ENCODE measurements at places on chromosomes 2 and 18.

DNA sequence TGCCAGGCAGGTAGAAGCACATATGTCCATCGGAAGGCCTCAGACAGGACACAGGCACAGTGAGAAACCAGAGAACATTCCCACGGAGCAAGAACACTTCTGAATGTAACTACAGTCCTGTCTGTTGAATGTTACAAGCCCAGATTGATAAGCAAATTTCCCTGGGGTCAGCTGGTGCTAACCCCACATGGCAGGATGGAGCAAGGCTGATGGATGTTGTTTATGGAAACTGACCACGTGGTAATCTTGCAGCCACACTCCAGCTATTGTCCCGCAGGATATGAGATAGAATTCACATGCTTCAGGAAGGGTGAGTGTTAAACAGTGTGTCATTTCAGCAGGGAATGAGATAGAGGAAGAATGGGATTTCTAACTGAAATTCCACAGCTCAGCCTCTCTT, 138.8 kb upstream of the COPS8 start:
- DNase-seq = no peak

DNA sequence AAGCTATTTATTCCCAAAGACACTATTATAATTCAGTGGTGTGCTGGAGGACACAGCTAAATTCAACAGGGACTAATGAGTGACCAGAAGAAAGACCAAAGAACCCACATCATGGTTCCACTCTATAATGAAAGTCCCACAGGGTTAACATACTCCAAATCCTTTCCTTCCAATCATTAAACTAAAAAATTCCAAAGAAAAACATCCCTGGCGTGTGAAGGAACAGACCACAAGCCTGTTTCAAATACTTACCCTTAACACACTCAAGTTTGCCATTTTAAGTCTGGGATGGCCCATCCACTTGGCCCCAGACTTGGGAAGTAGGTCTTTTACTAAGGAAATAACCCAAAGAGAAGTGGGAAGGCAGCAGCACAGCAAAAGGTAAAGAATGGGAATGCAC, 150.1 kb upstream of the CCDC150 start:
- no peak for DNase-seq

GRCh38 chr2:234843411-234843810, 108.4 kb upstream of the SH3BP4 start:
- no peak for DNase-seq

DNA sequence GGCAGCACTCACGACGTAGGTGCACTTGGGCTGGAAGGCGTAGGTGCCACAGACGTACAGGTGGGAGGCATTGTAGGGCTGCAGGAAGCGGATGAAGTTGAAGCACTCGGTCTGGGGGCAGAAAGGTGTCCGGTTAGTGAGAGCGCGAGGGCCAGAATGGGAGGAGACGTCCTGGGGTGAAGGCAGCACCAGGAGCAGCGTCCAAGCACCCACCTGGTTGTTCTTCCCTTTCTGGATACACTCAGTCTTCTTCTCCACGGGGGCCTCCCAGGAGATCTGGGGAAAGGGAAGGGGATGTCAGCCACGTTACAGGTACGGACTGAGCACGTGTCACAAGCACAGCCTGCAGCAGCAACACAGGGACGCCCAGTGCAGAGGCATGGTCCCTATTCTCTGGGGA, 4.2 kb downstream of the SEMA4C start:
- no peak for DNase-seq

- no peak for DNase-seq
Measured at GRCh38 chr2:152682663-152683062, 34.6 kb downstream of the PRPF40A start.

DNA sequence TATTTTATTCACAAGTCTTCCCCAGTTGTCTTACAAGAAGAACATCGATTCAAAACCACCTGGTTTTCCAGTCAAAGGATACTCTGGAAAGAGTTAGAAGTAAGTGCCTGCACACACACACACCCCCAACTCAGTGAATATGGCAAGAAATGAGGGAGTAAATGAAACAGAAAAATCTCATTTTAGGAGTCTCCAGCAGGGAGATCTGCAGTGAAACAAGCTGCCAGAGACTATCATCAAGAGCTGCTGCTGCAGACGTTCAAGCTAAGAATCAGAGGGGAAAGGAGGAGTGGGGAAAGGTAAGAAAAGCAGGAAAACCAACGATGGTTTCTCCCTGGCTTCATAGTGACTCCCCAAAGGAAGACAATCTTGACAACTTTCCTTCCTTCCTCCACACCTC, 2.4 kb downstream of the ALK start:
- DNase-seq = no peak

- no peak for DNase-seq
Measured at GRCh38 chr2:98396745-98397355, 47.8 kb upstream of the INPP4A start.

GRCh38 chr2:143329288-143329687, 200.1 kb downstream of the ARHGAP15 start:
- no peak for DNase-seq

- DNase-seq = no peak
Measured at GRCh38 chr2:222297600-222297935, 1.2 kb downstream of the PAX3 start.

- DNase-seq = no peak
Measured at GRCh38 chr2:4895371-4895770, 796.8 kb upstream of the SOX11 start.

DNA sequence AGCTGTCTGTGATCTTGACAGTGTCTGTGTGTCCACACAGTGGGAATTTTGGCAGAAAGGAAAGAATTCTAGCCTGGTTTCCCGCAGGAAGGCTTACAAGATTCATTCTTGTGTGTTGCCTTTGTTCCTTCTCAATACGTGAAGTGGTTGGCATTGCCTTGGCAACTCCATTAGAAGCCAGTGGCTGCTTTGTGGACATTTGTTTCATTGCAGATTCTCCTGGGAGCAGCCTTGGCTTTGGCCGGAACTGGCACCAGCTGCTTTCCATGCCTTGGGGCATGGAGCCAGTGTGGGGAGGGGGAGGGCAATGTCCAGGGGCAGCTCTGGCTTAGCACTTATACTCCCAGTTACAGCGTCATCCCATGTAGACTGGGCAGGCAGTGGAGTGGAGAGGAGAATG, 39.4 kb downstream of the KIF5C start:
- peak; percentile 98 for DNase-seq

DNA sequence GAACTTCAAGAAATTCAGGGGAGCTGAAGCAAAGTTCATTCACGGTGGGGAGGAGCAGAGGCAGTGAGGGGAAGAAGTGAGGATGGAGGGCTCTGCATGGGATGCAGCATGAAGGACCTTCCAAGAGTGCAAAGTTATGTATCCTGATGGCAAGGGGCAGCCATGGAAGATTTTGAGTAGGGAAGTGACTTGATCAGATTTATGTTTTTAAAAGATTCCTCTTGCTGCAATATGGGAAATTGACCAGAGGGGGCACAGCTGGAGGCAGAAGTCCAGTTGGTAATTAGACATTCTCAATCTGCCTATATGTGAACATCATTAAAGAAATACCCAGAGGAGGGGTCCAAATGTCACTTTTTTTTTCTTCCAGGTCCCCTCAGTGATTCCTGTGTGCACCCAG, 21.5 kb upstream of the ANXA4 start:
- DNase-seq = no peak

DNA sequence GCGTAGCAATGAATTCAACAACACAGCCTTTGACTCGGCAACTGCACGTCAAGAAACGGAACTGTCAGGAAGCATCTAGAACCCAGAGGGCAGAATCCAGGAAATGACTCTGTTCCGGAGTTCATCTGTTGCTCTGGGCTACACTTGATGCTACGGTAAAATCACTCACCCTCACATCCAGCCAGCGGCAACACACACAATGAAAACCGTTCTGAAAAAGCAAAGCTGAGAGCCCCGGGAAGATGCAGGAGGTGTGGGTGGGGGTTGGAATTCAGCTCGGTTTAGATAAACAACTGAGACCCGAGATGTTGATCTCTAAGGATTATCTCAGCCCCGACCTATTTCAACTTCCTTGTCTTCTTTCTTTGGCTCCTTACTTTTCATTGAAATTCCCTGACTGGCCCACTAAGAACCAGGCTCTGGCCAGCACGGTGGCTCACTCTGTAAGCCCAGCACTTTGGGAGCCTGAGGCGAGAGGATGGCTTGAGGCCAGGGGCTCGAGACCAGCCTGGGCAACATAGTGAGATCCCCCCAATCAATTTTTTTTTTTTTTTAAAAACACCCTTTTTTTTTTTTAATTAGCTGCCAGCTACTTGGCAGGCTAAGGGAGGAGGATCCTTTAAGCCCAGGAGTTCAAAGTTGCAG, 13.3 kb upstream of the RAB17 start:
- peak; percentile 13 for DNase-seq

DNA sequence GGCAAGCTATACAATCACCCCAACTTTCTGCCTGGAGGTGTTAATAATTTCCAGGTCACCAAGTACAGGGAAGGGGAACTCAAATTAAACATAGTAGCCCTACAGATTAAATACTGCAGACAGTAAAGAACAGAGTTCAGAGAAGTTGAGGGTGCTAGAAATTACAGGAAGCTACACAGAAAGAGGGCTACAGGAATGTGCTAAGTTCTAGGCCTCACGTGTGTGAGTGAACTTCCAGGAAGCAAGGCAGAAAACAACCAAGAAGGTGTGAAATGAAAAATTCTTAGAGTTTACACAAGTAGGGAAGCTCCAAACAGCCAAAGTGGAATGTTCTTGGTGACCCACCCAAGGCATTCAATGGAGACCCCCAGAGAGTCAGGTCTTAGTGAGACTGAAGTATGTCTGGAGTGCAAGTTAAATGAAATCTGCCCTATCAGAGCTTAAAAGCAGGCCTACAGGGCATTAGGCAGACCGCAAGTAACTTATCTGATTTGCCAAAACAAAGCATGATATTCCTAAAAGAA, 58.1 kb upstream of the RNU4ATAC start:
- no peak for DNase-seq

- DNase-seq = no peak
Measured at GRCh38 chr2:181784556-181784955, 104.2 kb upstream of the NEUROD1 start.

- no peak for DNase-seq
Measured at GRCh38 chr2:23926290-23926749, 603 bp downstream of the ATAD2B start.

- no peak for DNase-seq
Measured at GRCh38 chr2:105057005-105057404, 19.1 kb downstream of the MRPS9 start.

DNA sequence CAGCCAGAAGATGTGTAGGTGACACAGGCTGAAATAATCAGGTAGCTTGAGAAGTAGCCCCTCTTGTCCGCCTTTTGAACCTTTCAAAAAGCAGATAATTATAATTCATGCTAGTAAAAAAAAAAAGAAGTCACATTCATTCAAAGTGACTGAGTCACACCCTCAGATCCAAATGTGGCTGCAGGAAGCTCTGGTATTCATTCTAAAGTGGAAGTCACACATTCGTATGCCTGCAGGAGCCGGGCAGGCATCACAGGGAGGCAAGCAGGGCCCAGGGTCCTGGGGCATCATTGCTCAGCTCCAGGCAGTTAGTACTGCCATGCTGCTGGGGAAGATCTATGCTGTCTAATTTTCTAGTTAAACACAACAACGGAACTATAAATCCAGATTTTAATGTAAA, 21.7 kb upstream of the RAB11FIP5 start:
- no peak for DNase-seq

- DNase-seq = no peak
Measured at GRCh38 chr2:196224756-196225155, 53.4 kb upstream of the STK17B start.

GRCh38 chr2:72211350-72211749, 63.7 kb upstream of the CYP26B1 start:
- no peak for DNase-seq

DNA sequence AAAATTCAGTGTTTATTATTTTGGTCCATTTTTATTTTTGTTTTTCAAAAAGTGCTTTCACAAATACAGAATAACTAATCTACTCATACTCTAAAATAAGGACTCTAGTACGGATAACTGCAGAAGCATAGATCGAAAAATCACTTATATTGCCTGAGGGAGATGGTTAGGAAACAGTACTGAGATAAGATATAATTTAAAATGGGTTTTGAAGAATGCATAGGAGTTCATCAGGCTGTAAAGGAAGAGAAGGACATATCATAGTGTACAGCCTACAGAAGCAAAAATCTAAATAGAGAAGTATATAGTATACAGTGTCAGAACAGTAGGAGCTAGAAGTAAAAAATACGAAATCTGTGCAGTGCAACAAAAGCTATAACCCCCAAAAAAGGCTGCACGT, 247.4 kb downstream of the SOX11 start:
- no peak for DNase-seq

Data from DMS153 (cell line).